AML-193 (cell line): ENCODE measurements at places on chromosomes 13 and 19.

- no peak for DNase-seq
Observed at GRCh38 chr19:39377373-39378362, 13.2 kb downstream of the PAF1 start.

DNA sequence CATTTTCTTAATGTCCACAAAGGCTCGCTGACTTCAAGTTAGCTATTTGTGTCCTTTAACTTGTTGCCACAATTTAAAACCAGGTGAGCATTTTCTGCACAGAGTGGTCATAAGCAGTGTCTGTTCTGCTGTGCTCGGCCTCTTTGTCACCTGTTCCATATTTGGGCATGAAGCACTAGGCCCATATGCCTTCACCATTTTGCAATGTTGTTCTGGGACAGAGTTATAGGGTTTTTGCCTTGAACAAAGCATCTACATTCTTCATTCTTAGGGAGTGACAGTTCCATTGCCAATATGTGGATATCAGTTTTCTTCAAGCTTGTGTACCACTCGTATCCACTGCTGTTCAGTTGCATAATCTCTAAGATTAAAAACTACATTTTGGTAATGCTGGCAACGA is 56.1 kb downstream of the LRCH1 start:
- DNase-seq: no peak

- DNase-seq: peak; percentile 58
Observed at GRCh38 chr13:45119469-45119990, 780 bp upstream of the GTF2F2 start.

DNA sequence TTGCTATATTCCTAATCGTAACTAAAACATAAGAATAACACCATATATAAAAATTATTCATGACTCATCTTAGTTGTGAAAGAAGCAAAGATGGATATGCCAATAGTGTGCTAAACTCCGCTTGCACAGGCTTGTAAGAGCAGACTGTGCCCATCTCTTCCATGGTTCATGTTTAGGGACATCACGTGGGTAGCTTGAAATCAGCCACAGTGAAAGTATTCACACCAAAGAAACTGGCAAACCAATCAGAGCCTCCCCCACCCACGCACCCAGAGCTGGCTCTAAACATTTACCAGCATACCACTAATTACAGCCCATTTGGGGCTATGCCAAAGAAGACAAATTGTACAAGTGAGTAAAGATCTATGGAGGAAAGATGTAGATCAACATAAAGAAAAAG is 147.5 kb downstream of the DIAPH3 start:
- DNase-seq: no peak

GRCh38 chr13:92197669-92198068 is 799.2 kb downstream of the GPC5 start:
- no peak for DNase-seq

DNA sequence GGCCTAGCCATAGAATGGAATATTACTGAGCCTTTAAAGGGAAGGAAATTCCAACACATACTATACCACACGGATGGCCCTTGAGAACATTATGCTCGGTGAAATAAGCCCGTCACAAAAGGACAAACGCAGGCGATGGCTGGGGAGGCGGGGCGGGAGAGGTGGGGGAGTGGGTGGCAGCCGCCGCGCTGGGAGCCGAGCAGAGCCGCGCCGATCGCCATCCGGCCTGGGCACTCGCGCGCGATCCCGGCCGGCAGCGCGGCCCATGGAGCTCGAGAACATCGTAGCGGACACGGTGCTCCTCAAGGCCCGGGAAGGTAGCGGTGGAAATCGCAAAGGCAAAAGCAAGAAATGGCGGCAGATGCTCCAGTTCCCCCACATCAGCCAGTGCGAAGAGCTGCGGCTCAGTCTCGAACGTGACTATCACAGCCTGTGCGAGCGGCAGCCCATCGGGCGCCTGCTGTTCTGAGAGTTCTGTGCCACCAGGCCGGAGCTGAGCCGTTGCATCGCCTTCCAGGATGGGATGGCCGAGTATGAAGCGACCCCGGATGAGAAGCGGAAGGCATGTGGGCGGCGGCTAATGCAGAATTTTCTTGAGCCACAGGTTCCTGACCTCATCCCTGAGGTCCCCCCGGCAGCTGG is 140.1 kb downstream of the ZDHHC20 start:
- DNase-seq: no peak

DNA sequence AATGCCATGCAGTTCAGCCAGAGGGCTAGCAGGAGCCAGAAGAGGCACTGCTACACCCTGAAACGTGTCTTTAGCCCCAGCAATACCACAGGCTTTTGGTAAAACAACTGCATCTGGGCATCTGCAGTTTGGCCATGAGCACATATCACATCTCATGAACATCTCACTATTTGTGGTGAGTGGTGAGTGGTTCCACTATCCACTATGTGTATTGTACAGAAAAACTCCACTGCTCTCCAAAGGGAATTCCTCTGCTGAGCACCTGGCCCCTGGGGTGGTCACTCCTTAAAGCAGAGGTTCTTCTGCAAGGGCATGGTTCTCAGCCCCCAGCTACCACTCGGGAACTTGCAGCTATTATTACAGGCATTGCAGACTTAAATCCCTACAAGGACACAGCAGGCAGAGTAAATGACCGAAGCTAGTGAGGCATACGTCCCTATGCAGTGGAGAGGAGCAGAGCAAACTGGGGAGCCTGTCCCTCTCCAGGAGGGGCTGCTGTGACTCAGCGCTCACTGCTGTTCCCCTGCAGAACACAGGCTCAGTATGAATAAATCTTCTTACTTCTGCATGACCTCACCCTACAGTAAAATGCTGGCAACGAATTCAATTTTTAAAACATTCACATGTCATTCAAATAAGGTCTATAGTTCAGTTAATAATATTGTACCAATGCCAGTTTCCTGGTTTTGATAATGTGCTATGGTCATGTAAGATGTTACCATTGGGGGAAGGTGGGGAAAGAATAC is 332.4 kb upstream of the ZNF507 start:
- DNase-seq: no peak

- DNase-seq: no peak
Observed at GRCh38 chr19:8397271-8397670, 7.1 kb downstream of the RAB11B start.

- DNase-seq: no peak
Observed at GRCh38 chr13:113804017-113804702, 45.1 kb downstream of the TMEM255B start.

- no peak for DNase-seq
Observed at GRCh38 chr19:3932931-3933810, at the start of gene NMRK2. Gene NMRK2 (plus strand): TSS chr19:3933069. CDS start chr19:3933672, 603 bp downstream.

DNA sequence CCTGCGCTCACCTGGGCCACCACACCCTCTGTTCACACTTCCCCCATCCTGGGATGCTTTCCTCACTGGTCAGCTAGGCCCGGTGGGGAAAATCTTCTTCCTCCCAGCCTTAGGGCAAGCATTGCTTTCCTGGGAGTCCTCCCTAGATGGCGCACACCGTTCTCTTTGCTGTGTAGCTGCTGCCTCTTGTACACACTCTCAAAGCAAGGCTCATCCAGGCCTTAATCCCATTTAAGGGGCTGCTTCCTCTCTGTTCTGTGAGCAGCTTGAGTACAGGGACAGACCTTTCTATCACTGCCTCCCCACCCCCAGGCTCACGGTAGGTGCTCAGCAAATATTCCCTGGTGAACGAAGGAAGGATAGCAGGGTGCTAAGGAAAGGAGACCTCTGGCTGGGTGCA is 11.1 kb downstream of the SLC7A10 start:
- DNase-seq: peak; percentile 8

DNA sequence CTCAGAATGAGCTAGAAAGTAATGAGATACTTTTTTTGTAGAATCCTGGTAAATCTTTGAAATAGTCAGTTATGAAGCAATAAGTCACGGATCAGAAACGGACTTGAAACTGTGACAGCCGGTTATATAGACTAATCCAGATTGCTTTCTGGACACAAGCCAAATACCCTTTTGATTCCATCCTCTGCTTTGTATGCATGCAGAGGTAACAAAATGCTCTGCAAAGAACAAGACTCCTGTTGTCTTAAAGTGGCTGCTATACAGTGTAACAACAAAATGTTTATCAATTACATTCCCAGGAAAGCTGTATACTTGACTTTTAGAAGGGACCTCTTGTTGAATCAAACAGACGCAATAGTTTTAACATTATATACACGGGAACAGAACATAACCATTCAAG is 66.5 kb upstream of the STARD13 start:
- DNase-seq: no peak

DNA sequence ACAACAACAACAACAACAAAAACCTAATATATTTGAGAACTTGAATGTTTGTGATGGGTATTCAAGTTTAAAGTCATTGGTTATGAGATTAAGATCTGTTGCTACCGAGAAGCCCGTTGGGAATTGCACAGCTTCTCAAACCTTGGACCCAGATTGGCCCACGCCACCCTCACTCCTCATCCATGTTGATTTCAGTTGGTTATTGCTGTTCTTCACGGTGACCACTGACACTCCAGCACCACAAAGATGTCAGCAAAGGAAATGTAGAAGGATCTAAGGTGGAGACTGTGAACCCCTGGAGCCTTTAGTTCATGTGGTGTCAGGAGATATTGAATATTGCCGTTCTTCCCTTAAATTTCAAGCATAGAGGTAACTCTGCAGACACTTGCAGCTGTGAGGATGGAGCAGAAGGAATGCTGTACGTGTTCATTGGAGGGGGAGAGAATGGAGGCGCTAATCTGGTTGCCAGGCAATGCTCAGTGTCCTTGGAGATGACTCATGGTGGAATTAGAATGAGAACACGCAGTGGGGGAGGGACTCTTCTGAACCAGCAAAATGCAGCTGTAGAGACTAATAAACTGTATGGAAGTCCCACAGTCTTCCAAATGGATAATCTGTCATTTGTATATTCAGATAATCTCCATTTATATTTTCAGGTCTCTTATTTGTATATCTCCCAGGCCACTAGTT is 20.8 kb upstream of the ZNF835 start:
- no peak for DNase-seq

DNA sequence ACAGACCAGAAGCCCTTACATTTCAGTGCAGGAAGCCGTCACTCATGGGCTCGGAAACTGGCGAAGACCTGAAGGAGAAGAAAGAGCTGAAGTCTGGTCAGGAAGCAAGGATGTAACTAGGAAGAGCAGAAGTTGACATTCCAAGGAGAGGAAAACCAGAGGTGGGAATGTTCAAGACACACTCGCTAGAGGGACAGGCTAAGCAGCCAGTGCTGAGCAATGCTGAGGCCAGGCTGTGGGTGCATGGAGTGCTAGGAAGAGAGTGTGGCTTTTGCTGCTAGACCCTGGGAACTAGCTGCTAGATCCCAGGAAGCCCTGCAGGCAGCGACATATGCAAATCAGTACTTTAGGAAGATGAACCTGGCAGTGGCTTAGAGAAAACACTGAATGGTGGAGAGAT is 12.1 kb upstream of the URAD start:
- DNase-seq: no peak

DNA sequence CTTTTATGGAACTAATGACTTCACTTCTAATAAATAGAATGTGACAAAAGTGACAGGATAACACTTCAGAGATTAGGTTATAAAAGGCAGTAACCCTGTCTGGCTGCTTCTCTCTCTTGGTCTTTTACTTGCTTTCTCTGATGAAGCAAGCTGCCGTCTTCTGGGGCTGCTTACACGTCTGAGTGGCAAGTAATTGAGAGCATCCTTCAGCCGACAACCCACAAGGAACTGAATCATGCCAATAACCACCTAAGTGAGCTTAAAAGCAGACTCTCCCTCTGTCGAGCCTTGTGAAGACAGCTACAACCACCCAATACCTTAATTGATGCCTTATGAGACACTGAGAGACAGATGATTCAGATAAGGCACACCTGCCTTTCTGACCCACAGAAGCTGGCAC is 1091.2 kb downstream of the SLITRK1 start:
- no peak for DNase-seq

DNA sequence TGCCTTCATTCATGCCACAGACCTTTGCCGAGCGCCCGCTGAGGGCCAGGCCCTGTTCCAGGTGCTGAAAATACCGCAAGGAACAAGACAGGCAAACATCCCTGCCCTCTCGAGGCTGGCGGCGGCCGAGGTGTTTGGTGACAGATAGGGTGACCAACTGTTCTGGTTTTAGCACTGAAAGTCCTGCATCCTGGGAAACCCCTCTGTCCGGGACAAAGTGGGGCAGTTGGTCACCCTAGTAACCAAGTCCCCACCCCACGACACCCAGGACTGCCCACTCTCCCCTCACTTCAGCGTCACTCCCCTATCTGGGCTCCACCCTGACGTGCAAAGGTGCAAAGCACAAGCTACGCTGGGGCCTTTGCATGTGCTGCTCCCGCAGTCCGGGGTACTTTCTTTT is 17.3 kb downstream of the ZBTB7A start:
- no peak for DNase-seq

DNA sequence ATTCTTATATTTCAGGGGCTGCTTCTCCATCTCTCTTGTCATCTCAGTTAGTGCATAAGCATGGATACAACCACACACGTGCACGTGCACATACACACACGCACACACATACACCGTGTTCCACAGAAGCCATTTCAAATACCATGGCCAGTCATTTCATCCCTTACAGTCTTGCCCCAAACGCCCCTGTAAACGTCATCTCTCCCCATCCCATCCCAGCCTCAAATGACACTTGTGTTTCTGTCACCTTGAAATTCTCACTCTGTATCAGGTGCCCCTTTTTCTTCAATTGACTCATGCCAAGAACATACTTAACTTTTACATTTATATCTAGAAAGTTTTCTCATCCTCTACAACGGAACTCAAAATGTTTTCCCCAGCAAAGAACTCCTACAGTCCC is 220.5 kb downstream of the IRS2 start:
- DNase-seq: no peak

- DNase-seq: peak; percentile 47
Observed at GRCh38 chr13:30334663-30335386, 27.5 kb upstream of the KATNAL1 start.

DNA sequence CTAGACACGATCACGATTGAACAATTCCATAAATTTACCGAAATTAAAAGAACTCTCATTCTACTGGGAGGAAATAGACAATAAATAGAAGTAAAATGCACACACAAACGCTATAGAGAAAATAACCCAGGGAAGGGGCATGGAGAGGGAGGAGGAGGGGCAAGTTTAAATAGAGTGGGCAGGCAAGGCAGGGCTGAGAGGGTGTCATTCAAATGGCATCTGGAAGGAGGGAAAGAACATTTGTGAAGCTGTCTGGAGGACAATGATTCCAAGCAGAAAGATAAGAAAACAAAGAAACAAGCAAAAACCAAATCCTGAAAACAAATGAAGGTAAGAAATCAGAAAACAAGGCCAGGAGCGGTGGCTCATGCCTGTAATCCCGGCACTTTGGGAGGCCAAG is 45.6 kb upstream of the GTF2F2 start:
- no peak for DNase-seq

DNA sequence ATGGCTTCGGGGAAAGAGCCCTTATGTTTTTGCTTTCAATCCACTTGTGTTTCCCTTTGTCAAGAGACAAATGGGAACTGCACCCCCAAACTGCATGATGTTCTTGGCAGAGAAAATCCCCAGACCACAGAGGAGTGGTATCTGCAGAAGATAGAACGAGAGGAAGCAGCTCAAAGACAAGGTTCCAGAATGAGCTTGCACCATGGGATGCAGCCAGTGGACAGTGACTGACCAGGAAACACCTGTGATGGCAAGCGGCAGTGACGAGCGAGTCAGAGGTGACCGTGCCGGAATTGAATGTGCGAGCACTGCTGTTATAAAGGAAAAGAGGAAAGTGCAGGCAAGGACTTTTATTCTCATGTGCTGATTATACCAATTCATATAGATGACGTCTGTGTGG is 46.3 kb downstream of the IRS2 start:
- DNase-seq: no peak
